ENCODE measurements at places on chromosomes 7 and 10.

- no peak for DNase-seq
Measured at GRCh38 chr7:17489961-17490360, 191.5 kb downstream of the AHR start.

GRCh38 chr7:126657137-126657536, 595.6 kb downstream of the GRM8 start:
- no peak for DNase-seq

GRCh38 chr10:88853155-88853881, 1.7 kb upstream of the ANKRD22 start:
- no peak for DNase-seq

DNA sequence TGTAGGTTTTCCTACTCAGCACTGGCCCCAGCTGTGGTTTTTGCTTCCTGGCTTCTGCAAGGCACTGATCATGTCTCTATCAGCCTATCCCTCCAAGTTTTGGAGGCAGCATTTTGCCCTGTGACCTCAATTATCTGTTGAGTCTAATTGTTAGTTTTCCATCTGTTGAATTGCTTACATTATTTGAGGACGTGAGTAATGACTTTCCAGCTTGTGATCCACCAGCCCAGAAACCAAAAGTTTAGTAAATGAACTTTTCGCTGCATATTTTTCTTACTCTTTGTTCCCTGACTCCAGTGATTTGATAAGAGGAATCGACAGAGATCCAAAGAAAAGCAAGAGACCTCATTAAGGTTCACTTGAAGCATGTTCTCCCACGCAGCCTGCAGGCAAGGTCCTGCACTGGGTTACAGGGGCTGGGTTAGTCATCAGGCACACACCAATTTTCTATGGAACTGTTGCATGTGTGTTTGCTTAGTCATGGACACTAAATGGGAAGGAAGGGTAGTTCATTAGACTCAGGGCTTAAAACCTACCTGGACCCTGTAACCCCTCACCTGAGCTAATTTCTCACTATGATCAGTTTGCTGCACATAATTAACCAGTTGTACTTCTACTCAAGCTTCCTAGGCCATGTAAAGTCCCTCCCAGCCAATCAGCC, 57.2 kb downstream of the AKR1E2 start:
- DNase-seq, result peak; percentile 88

- DNase-seq, result no peak
Measured at GRCh38 chr10:43878386-43878785, 229.7 kb upstream of the ZNF32 start.

Data from fibroblast of mammary gland (primary cell).